Activated T-helper 1 cell treated with anti-CD3 and anti-CD28 coated beads, Interleukin-2, amount 50 U/mL, for 16 hours (primary cell): ENCODE measurements at places on chromosomes 16 and 17.

- DNase-seq = no peak
Measured at GRCh38 chr16:2048116-2048543, 345 bp downstream of the TSC2 start.

DNA sequence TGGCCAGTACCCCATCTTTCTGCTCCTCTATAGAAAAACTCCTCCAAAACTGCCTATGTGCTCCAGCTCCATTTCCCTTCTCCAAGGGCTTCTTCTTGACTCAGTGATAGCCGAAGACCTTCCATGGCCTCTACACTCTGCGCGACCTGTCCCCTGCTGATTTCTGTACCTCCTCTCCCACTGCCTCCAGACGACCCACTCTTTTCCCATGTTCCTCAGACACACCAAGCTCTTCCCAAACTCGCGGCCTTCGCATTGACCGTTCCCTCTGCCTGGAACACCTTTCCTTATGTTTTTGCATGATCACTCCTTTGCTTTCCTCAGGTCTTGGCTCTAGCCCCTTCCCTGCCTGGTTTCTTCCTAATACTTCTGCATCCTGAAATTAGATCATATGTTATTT, 255.6 kb upstream of the SDK2 start:
- DNase-seq = no peak

- DNase-seq = no peak
Measured at GRCh38 chr17:64632606-64633005, 29.5 kb downstream of the SMURF2 start.

GRCh38 chr16:23711785-23712184, 1.2 kb downstream of the ERN2 start:
- DNase-seq = no peak

- DNase-seq = no peak
Measured at GRCh38 chr16:74745109-74745615, 29.5 kb downstream of the FA2H start.

DNA sequence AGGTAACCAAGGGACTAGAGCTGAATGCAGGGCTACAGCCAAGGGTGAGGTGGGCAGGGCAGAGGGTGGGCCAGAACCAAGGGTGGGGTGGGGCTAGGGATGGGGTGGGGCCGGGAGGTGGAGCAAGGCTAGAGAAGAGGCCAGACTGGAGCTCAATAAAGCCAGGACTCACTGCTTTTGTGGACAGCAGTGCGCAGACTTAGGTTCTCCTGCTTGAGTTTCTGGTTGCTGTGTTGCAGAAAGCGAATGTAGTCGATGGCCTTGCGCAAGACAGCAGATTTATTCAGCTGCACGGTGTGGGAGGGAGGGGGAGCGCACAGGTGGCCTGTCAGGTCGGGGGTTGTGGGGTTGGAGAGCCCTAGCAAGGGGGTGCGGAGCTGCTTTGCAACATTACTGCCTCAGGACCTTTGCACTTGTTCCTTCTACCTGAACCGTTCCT, 18.7 kb downstream of the SREBF1 start:
- no peak for DNase-seq
